Posterior cingulate gyrus (tissue), 11 donors: ENCODE measurements at places on chromosomes 11 and 22.

DNA sequence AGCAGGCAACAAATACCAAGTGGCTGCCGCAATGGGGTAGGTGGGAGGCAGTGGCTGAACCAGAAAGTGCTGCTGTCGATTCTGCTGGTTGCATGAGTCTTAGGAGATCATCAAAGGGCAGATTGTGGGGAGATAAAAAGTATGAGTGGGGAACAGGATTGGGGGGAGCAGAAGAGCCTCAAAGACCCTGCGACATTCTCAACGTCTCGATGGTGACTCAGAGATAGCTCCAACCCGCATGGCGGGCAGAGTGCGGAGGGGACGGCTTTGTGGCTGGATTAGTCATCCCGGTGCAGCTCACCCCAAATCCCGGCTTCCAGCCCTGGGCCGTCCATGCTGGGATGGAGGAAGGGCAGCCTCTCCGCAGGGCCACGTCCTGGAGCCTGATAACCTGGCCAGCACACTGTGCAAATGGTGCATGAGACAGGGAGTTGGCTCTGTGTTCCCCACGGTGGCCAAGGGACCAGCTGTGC, 11.6 kb upstream of the RTN4R start:
- no peak for DNase-seq

- DNase-seq = peak; percentile 2
Observed at GRCh38 chr11:62588966-62589637, 2.2 kb downstream of the TUT1 start.

GRCh38 chr11:94507485-94507884, 4.8 kb upstream of the C11orf97 start:
- DNase-seq = no peak

DNA sequence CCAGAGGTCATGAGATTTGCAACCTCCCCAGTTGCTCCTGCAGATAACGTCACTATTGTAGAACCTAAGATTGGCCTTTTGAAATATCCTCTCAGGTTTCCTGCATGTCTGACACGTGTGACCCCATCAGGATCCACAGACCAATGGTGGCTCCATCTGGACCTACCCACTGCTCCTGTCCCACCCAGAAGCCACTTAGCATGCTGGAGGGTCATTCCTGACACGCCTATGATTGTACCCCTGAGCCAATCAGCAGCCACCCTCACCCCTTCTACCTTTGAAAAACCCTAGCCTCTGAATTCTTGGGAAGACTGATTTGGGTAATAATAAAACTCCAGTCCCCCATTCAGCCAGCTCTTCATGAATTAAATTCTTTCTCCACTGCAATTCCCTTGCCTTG, 20.1 kb upstream of the NARS2 start:
- DNase-seq = no peak

DNA sequence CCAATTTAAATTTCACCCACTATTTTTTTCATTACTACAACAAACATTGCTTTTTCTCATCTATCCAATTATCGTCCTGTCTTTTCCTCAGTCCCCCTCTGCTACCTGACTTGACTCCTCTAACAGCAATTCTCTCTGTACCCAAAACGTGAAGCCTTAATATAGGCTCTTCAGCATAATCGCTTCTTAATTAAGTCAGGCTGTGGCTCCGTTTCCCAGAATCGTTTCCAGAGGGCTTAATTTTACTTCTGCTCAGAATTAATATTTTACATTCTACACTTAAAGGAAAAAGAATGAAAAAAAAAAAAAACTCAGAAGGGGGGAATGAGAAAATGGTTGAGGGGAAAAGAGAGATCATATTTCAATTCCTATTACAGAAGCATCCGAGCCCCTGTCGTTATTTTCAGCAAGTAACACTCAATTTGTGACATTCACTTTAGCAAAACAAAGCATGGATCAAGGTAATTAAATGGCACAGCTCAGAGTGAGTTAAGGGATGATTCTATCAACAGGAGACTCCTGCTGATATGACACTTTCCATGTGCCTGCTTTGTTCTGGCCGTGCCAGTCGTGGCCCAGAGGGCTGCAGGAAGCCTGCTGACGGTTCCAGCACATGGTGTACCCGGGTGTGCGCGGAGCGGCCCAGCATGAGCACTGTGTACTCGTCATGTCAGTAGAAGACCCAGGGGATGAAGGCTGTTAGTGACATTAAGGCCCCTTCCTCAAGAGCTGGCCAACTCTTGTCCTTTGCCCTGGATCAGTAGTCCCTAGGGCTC, 272.5 kb downstream of the NTM start:
- no peak for DNase-seq

DNA sequence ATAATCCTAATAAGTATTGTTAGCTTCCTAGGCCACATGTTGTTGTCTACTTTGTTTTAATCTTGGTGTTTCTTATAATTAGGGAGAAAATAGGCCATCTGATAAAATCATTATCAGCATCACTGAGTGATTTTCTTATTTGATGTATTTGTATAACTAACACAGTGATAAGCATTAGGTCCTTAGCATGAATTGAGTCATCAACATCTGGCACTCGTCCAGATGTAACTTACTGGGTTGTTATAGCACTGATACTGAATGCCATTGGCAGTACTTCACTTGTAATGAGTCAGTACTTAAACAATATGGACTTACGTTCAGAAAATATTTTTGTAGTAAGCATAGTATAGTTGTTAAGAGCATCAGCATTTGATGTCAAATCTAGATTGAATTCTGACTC, 16.2 kb downstream of the API5 start:
- no peak for DNase-seq

DNA sequence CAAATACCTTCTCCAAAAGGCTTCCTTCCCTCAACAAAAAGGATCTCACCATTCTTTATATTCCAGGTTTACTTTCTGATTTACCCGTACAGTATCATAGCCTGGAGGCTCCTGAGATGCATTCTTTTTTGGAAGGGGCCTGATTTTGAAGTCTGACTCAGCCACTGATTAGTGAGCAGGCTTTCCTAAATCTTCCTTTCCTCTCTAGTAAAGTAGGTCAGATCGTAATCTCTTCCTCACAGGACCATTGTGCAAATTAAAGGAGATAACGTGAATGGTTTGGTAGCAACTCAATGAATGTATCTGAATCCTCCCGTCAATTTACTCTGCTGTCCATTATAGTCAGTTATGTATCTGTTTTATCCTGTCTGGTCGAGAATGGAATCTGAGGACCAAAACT, 227.7 kb upstream of the ANO5 start:
- DNase-seq = no peak

GRCh38 chr11:122871302-122871701, 11.3 kb upstream of the JHY start:
- DNase-seq = no peak

GRCh38 chr11:92931746-92932422, 37.6 kb upstream of the MTNR1B start:
- DNase-seq = no peak

DNA sequence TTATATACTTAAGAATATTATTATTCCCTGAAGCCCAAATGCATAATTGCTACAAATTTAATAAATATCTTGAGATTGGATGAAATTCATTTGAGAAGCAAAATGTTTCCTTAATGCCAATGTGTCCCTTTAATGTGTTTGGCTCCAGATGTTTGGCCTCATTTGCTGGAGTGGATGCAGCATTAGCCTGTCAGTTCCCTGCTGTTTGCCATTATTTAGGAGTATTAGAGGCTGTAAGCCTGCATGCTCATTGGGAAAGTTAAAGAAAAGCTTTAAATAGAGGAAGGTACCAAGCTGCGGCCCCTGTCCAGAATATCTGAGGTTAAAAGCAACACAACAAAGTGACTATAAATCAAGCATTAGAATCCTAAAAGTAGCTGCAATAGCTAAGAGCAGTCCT, 54.8 kb upstream of the PITPNB start:
- no peak for DNase-seq

- peak; percentile 60 for DNase-seq
Observed at GRCh38 chr22:29313126-29313575, 2.3 kb downstream of the RASL10A start.

DNA sequence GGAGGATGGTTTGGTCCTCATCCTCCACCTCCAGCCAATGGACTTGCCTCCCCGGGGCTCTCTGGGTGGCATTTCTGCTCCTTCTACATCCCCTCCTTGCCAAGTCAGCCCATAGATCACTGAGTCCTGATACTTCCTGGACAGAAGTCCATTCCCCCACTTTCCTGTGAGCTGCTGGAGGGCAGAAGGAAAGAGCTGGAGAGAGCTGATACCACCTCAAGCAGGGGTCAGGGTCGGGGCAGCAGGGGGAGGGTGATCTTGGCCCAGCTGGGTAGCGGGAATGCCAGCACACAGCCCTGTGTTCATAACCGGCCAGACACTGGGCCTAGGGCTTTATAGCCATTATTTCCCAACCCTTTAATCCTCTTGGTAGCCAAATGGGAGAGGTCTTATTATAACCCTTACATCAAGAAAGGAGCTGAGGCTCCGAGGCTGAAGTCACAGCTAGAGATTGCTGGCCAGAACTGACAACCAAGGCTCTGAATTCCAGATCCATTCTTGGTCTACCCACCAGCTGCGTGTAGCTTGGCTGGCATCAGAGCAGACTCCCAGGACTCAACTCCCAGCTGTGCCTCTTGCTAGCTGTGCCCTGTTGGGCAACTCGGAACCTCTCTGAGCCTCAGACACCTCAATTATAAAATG, 39.9 kb downstream of the CD6 start:
- peak; percentile 41 for DNase-seq

DNA sequence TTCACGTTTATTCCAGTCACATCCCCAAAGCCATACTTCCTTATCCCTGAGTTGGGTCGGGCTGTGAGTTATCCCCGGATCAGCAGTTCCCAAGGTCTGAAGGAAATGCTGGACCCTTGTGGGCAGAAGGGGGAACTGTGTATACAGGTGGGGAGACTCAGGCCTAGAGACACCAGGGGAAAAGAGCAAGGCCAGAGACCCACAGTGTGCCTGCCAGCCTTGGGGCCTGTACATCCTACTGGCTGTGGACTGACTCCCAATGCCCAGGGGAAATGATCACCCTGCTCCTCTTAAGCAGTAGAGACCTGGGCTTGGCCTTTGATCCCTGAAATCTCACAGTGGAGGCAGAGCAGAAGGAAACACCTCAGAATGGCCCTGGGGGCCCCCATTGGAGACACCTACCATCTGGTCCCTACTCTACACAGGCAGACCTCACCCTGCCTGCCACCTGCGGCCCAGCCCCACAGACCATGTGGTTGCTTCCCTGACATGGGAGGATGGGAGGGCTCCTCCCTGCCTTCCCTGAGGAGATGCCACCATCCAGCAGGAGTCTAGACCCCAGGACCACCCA, 1.3 kb downstream of the SELENOM start:
- no peak for DNase-seq

DNA sequence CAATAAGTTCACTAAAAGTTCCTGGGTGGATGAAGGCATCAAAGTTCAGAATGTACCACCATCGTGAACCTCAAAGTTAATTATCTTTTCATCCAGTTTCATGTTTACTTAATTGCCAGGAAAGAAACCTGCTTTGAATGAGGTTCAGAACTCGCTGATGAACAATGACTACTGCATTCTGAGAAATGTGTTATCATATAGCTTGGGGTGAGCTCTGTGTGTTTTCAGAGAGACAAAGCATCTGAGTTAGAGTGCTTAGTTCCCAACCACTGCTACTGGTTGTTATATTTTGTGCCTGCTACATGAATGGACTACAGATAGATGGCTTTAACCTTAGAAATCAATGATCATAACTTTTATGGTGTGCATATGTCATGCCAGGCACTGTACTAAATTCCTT, 1131.0 kb downstream of the DLG2 start:
- DNase-seq = no peak

- DNase-seq = no peak
Observed at GRCh38 chr22:35903571-35904335, 124.9 kb downstream of the RBFOX2 start.

DNA sequence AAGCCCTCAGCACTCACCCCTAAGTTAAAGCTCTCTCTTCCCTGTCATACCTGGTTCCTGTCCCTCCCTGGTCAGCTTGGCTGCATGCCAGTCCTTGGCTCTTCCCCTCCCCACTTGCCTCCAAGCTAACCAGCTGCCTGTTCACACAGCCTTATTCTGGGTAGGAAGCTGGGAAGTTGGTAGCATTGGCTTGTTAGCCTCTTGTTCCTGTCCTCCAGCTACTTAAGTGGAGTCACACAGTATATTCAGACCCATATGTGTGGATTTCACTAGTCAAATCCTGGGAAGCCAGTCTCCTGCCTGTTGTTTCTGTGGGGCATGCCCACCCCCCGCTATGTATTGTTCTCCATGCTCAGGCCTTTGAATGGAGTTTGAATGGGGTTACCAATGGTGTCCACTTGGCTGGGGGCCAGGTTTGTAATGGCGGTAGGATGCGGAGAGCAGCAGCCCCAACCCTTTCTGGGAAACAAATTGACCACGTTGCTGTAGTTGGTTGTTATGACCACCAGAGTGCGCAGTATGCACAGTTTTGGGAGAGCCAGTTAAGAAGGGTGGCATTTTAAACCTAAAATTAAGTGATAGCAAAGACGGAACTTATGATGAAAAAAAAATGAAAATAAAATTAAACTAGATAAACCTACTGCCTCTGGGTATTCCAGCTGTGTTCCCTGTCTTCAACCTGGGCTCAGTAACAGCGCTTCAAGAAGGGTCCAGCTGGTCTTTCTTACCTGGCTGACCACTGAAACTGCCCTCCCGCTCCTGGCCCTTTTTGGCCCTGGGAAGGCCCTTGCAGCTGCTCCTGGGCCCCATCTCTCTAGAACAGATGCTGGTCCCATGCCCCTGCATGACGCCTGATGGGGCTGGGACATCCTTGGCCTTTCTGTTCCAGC, 10.7 kb upstream of the RPS3 start:
- DNase-seq = no peak

- DNase-seq = no peak
Observed at GRCh38 chr22:44576311-44577260, 78.6 kb upstream of the RTL6 start.

- DNase-seq = no peak
Observed at GRCh38 chr11:68354148-68354872, 41.9 kb downstream of the LRP5 start.
